ENCODE measurements at places on chromosomes 7 and 10.

- H3K36me3 ChIP-seq = no peaks in the 10 kb centered on the region
- DNase-seq = no peak
- H3K4me3 ChIP-seq = no peak overlapping the region
- H3K27me3 ChIP-seq = no peaks in the 10 kb centered on the region
These were observed 422.4 kb downstream of the PARD3 start for GRCh38 chr10:34392641-34393170.

DNA sequence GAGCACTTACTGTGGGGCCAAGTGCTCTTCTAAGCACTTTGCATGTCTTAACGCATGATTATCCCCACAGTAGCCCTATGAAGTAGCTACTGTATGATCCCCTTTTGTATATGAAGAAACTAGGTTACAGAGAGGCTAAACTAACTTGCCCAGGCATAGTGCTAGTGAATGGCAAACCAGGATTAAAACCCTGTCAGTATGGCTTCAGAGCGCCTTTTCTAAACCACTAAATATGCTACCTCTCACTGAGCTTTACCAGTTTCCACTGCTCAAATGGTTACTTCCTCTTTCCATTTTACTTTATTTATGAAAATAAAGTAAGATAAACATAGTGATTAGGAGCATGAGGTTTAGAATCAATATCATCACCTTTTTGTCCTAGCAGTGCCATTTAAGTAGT, 73.6 kb downstream of the PODXL start:
- no peak overlapping the region for H3K4me3 ChIP-seq
- DNase-seq = peak; percentile 10
- H3K27me3 ChIP-seq = no peaks in the 10 kb centered on the region
- peaks cover 10% of the 10 kb centered on the region for H3K36me3 ChIP-seq
- H3K4me1 ChIP-seq = no peaks in the 10 kb centered on the region

DNA sequence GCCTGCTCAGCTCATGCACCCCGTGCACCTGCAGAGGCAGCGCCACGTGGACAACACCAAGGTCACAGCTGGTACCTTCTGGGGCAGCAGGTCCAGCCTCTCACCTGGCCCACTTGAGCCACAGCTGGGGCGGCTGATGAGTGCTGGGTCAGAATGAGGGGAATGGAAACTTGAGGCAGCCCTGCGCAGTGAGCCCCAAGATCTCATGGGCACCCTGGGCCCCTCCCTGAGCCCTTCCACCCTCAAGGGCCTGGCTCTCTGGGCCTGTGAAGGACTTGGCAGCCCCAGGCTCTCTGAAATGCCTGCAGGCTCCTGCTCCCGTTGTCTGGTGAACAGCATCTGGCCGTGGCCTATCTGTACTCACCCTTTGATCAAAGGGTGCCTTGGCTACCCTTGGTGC, 112.7 kb downstream of the TCERG1L start:
- H3K4me1 ChIP-seq = no peaks in the 10 kb centered on the region
- DNase-seq = no peak
- no peak overlapping the region for H3K4me3 ChIP-seq
- no peak overlapping the region for H3K27ac ChIP-seq

DNA sequence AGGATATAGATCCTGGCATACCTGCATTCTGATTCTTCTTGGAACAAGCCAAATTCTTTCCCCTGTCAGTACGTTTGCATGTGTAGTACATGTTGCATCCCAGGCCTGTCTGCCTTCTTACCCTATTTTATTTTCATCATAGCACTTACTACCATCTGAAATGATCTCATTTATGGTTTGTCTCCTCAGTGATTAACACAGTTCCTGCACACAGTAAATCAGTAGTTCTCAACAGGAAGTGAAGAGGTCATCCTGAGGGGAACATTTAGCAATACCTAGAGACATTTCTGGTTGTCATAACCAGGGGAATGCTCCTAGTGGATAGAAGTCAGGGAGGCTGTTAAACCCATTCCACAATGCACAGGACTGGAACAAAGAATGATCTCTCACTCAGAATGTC, 38.2 kb upstream of the SLC26A4 start:
- DNase-seq = no peak
- peaks cover 6% of the 10 kb centered on the region for H3K4me1 ChIP-seq
- H3K27ac ChIP-seq = no peak overlapping the region
- no peak overlapping the region for H3K4me3 ChIP-seq
- H3K36me3 ChIP-seq = peaks cover 7% of the 10 kb centered on the region

GRCh38 chr7:80154656-80155333, 20.2 kb downstream of the GNAI1 start:
- peaks cover 2% of the 10 kb centered on the region for H3K36me3 ChIP-seq
- H3K4me3 ChIP-seq = no peak overlapping the region
- H3K4me1 ChIP-seq = peaks cover 21% of the 10 kb centered on the region
- H3K27ac ChIP-seq = no peak overlapping the region
- no peak for DNase-seq

DNA sequence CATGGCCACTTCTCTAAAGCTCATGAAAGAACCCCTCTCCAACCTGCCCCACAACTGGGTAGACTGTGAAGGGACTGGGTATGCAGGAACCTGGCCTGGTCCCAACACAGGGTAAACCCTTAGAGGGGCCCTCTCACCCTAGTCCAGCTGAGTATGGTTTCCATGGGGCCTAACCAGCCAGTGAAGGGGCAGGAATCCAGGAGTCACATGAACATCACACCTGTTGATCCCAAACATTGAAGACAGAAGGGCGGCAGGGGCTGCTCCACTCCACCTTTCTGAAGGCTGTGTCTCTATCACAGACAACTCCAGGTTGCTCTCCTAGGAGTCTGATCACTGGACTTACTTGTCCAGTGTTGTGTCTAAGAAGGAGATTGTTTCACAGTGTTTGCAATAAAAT, 30.8 kb downstream of the GRID1 start:
- H3K27me3 ChIP-seq = no peaks in the 10 kb centered on the region
- DNase-seq = no peak
- H3K4me1 ChIP-seq = no peaks in the 10 kb centered on the region
- no peak overlapping the region for H3K4me3 ChIP-seq
